ENCODE measurements at places on chromosomes 3 and 15. TPM values are rescaled to one million over a fixed set of nuclear protein-coding genes. Genes with fewer than 3 reads are reported as not detected.

MNS1 gene
- 1.5 TPM for total RNA-seq

GNAT1 gene
- not detected for total RNA-seq

GCSAM gene
- 0.29 TPM for total RNA-seq

HRG gene
- total RNA-seq, result 0.16 TPM

FBXO40 gene
- total RNA-seq, result not detected

AGBL1 gene
- not detected for total RNA-seq

GOLGA8J gene
- total RNA-seq, result not detected

NR1I2 gene
- total RNA-seq, result not detected

RPS17 gene
- total RNA-seq, result 3,065 TPM

CFAP100 gene
- not detected for total RNA-seq

GPR149 gene
- total RNA-seq, result not detected

THRB gene
- total RNA-seq, result 4.2 TPM

GPR156 gene
- 1.0 TPM for total RNA-seq

PP2D1 gene
- not detected for total RNA-seq

DPPA2 gene
- not detected for total RNA-seq

CYP1A1 gene
- total RNA-seq, result not detected

CHRM5 gene
- not detected for total RNA-seq

MLH1 gene
- 65.0 TPM for total RNA-seq

STX19 gene
- total RNA-seq, result not detected

CELSR3 gene
- 21.5 TPM for total RNA-seq

NCK1 gene
- 50.4 TPM for total RNA-seq

TNNC1 gene
- 0.61 TPM for total RNA-seq

SNX33 gene
- total RNA-seq, result 15.2 TPM

TUSC7 gene
- not detected for total RNA-seq

GADL1 gene
- total RNA-seq, result not detected

SKOR1 gene
- total RNA-seq, result 0.17 TPM

DCLK3 gene
- total RNA-seq, result not detected

TMEM41A gene
- 15.3 TPM for total RNA-seq

KCNMB2 gene
- total RNA-seq, result not detected

UROC1 gene
- not detected for total RNA-seq

C2CD4A gene
- total RNA-seq, result not detected

ZKSCAN7 gene
- not detected for total RNA-seq

ESYT3 gene
- total RNA-seq, result 0.44 TPM

ADAMTS17 gene
- 4.0 TPM for total RNA-seq

STRIT1 gene
- not detected for total RNA-seq

OCA2 gene
- not detected for total RNA-seq

SLC35G2 gene
- 7.6 TPM for total RNA-seq

DNASE1L3 gene
- total RNA-seq, result not detected

ACSBG1 gene
- total RNA-seq, result not detected

SMCO1 gene
- total RNA-seq, result not detected

EFCAB12 gene
- total RNA-seq, result 0.22 TPM

CLDN11 gene
- not detected for total RNA-seq

NTRK3 gene
- total RNA-seq, result not detected

TMEM266 gene
- not detected for total RNA-seq

XYLB gene
- 4.4 TPM for total RNA-seq

PLSCR5 gene
- not detected for total RNA-seq

LMAN1L gene
- total RNA-seq, result not detected

MESP2 gene
- not detected for total RNA-seq

TMF1 gene
- total RNA-seq, result 52.4 TPM

KLHL6 gene
- not detected for total RNA-seq

RABL3 gene
- total RNA-seq, result 26.0 TPM

C15orf40 gene
- 38.1 TPM for total RNA-seq

PARP3 gene
- 25.5 TPM for total RNA-seq

FSIP1 gene
- 2.2 TPM for total RNA-seq

LRRC2 gene
- not detected for total RNA-seq
